ENCODE measurements at places on chromosomes 7 and 10. TPM values are rescaled to one million over a fixed set of nuclear protein-coding genes. Genes with fewer than 3 reads are reported as not detected.

ADRA2A gene
- 4.3 TPM for total RNA-seq

INA gene
- total RNA-seq, result not detected

GRCh38 chr10:127013211-127013656 lies 108.0 kb downstream of the DOCK1 start:
- peak; percentile 43 for DNase-seq

GRCh38 chr10:91758303-91759146 lies 39.7 kb upstream of the TNKS2 start:
- DNase-seq, result no peak

DNA sequence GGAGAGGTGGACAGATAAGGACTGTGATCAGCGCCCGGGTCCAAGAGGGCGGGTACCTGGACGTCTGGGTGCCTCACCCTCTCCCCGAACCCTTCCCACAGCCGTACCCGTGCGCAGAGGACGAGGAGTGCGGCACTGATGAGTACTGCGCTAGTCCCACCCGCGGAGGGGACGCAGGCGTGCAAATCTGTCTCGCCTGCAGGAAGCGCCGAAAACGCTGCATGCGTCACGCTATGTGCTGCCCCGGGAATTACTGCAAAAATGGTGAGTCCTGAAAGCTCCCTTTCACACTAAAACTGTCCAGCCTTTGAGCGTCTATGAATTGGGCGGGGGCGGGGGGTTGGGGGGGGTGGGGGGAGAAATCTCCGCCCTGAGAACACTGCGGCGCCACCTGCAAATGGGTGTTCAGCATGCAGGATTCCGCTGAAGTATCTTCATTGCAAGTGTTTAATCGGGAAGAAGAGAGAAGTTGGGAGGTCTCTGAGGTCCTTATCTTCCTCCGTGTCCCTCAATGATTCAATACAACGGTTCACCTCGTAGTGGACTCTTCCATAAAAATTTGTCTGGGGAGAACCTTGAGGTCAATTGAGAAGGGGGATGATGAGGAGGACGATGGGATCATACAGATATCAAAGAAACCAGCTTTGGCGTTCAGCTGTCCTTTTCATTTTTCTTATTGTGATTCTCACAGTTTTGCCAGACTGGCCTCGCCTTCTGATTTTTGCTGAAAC lies 906 bp downstream of the DKK1 start:
- peak; percentile 30 for DNase-seq

CRPPA gene
- 6.0 TPM for total RNA-seq

ETV1 gene
- 52.9 TPM for total RNA-seq

MRLN gene
- not detected for total RNA-seq

ARMC3 gene
- not detected for total RNA-seq

TRIM24 gene
- 14.9 TPM for total RNA-seq

DNA sequence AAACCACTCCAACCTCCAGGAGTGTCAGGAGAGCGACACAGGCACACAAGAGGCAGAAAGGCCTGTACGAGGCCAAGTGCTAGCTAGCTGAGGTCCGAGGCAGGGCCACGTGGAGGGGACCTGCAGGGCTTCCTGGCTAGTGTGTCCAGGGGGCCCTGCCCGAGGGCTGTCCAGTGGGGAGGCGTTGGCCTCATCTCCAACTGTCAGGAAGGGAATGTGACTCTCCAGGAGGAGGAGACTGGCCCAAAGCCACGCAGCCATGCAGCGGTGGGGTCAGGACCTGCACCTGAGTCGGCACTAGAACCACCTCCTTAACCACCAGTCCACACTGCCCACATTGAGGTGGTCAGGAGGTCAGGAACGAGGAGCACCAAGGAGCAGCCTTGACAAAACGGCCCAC lies 32.3 kb upstream of the FXYD4 start:
- DNase-seq, result no peak

DNA sequence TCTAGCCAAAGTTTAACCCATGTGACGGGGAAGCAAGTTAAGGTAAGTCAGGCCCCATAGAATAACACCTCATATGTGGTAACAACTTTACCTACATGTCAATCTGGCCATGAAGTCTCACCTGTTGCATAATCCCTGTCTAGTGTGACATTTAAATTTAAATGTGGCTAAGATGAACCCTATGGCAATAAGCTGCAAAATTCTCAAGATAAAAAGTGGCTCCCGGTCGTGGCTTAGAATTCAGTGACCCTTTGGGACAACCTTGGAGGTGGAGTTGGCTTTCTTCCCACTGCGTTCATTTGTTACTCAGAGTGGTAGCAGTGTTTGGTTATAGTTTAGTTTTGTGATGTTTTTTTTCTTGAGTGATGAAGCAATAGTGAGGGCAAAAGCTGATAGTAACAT lies 90.6 kb downstream of the ARID5B start:
- peak; percentile 29 for DNase-seq

DNA sequence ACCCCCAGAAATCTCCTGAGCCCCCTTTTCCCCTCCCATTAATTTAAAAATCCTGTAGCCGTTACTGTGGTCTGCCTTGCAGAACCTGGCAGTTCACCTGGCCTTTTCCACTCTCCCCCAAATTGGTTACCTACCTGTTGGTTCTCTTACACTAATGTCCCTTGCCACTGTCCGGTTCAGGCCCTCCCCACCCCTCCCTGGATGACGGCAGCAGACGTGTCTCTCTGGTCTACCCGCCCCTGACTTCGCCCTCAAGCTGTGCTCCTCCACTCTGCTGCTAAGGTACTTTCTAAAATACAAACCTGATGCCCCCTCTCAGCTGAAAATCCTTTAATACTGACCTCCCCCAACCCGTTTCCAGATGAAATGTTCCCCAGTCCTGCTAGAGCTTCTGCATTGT lies 15.6 kb upstream of the SH3PXD2A start:
- no peak for DNase-seq

TMEM176A gene
- total RNA-seq, result 92.1 TPM

- no peak for DNase-seq
Measured at GRCh38 chr7:15764851-15765382, 78.4 kb upstream of the MEOX2 start.

GRCh38 chr7:134313543-134313942 lies 3.2 kb downstream of the SLC35B4 start:
- no peak for DNase-seq

DNA sequence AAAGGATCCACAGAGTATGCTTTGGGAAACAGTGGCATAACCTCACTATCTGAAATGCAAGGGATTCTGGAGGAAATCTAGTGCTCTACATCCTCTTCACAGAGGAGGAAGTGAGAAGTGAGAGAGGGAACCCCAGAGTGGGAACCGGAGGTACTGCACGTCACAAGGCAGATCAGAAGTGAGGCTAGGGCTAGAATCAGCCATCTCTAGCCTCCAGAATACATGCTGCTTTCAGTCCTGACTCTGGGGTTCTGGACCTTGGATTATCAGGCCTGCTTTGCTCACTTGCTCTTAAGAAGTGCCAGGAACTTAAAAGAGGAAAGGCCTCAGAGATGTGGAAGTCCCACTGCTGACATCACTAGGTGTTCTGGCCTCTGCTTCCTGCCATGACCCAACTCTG lies 25.7 kb downstream of the ZNF503 start:
- no peak for DNase-seq

HPSE2 gene
- 0.18 TPM for total RNA-seq

- no peak for DNase-seq
Measured at GRCh38 chr7:2116448-2116810, 116.3 kb downstream of the MAD1L1 start.

- no peak for DNase-seq
Measured at GRCh38 chr10:36265741-36266140, 623.6 kb upstream of the FZD8 start.

GRCh38 chr7:30182814-30183213 lies 48.0 kb downstream of the MTURN start:
- no peak for DNase-seq

DNA sequence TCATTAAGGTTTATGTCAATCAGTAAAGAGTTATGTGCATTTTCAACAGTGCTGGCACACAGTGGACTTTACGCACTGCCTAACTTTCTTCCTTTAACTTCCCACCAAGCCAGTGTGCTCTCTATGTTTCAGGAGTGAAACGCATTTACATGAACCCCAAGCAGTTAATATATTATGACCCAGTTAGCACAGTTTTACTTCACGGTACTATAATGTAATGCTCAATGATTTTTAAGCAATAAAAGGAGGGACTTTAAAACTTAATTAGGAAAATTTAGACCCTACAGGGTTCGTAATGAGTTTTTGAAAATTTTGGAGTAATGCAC lies 100.3 kb downstream of the C10orf90 start:
- DNase-seq, result no peak

Measured in left cardiac atrium (tissue), 4 donors.